Activated CD8-positive, alpha-beta memory T cell treated with anti-CD3 and anti-CD28 coated beads for 1 hour (primary cell): ENCODE measurements at places on chromosomes 5 and 9.

DNA sequence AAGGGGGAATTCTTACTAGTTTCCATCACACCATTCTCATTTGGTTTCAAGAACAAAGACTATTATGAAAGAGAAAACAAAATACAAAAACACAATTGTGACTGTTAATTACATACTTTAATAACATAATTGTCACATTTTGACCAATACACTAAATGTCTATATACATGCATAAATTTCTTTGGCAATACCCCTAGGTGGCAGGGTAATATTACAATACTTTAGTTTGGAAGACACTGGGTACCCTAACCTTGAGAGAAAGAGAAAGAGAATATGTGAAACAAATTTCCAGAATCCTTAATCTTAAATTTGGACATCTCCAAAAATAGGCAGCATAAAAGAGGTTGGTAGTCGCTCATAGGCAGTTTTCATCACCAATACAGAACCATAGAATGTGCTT, 619.6 kb upstream of the ADAMTS16 start:
- no peak for DNase-seq

- DNase-seq = peak; percentile 52
Measured at GRCh38 chr9:92140074-92140753, 25.0 kb upstream of the SPTLC1 start.

DNA sequence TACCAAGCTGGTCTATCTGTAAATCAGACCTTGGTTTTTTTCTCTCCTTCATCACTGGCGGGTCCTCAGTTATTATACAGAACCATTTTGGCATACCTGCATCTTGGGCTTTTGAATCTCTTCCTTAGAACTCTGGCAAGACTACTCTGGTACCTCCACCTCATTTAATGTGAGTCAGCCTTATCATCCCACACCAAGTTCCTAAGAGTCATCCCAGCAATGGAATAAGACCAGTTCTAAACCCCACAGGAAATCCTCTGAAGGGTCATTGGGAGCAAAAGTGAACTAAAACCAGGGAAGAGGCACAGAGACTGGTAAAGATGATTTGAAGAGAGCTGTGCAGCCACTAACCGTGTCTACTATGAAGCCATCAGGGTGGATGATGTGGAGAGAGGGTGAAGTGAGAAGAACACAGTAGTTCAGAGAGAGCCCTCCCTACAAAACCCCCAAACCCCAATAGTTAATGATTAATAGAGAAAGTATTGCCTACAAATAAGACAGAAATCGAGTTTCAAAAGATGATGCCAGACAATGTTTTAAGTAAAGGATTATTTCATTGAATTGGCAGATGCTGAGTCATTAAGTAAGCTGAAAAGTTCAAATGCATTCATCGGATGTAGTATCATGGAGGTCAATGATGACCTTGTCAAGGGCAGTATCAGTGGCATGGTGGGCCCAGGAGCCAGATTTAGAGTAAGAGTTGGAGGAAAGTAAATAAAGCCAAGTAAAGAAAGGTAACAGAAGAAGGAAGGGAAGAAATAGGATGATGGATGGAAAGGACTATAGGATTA, 85.4 kb downstream of the PCSK1 start:
- DNase-seq = no peak

DNA sequence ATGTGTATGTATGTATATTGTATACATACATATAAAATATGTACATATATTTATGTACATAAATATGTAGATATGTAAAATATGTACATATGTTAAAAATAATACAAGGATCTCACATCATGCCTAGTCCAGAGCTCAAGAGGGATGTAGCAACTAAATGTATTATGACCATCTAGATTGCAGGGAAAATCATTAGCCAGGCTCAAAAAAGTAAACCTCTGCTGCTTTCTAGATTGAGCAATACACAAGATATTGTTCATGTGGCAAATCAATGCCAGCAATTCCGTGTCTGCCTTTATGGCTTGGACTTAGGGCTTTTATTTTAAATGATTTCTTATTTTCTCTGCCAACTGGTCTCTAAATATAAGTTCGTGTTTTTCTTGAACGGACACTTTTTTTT, 65.2 kb downstream of the RAI14 start:
- DNase-seq = no peak

DNA sequence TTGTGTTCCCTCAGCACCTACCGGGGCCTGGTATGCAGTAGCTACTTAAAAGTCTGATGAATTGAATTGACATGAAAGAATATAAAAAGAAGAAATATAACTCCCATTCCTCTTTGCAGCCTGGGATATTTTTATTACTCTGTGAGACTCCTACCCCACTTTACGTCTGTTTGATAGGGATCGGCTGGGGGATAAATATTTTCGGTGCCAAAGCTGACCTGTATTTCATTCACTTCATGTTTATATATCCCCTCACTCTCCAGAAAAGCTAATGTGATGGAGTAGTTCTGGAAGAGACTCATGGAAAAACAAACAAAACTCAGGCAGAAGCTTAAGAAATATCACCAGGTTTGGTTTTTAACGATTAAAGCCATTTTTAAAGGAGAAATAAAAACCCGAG, 108.2 kb upstream of the TBC1D2 start:
- DNase-seq = no peak

DNA sequence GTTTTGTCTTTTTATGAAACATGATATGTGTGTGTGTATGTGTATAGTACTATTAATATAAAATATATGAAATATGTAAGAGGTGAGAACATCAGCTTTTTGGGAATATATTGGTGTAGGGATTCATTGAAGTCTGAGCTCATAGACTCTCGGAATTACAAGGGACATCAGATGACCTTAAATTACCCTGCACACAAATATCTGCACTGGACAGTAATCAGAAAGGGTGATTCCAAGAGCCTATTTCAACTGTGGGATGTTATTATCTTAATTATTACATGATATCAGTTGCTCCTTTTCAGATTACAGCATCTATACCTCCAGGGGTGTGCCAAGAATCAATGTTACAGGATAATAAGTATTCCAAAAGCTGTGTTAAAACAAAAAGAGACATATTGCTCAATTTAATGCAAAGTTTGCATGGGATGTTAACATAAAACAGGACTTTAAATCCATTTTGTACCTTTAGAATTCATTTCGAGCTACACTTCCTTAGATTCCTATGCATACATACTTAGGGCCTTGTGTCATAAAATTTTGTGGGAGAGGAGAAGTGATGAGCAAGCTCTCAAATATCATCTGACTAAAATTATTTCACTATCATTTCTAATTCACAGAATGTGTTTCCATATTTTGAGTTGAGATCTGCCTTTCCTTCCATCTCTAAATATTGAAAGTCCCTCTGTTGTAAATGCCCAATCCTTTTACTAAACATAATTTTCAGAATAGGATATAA, 365.2 kb downstream of the BRINP1 start:
- no peak for DNase-seq

GRCh38 chr9:129285979-129286772, 108.1 kb upstream of the IER5L start:
- DNase-seq = no peak

- DNase-seq = no peak
Measured at GRCh38 chr5:116605310-116606070, 30.9 kb upstream of the SEMA6A start.

- no peak for DNase-seq
Measured at GRCh38 chr5:132426525-132427138, 57.1 kb downstream of the SLC22A5 start.

- no peak for DNase-seq
Measured at GRCh38 chr9:107948086-107948485, 458.5 kb upstream of the KLF4 start.

DNA sequence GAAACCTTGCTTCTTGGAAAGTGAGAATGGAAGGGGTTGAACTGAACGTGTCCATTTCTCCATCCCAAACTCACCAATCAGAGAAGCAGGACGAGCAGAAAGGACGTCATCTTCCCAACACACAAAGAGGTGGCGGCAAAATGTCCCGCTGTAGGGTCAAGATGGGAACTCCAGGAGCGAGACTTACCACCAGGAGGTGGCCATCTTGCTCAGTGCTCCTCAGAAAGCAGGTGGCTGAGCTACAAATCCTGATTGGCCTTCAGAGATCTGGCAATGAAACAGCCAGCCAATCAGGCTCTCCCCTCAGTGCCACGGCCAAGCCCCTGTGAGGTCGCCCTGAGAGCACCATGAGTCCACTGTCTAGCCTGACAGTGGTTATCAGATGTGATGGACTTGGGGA, 259.0 kb downstream of the NDUFS4 start:
- no peak for DNase-seq

GRCh38 chr5:75885849-75886596, 168.8 kb upstream of the POC5 start:
- no peak for DNase-seq

DNA sequence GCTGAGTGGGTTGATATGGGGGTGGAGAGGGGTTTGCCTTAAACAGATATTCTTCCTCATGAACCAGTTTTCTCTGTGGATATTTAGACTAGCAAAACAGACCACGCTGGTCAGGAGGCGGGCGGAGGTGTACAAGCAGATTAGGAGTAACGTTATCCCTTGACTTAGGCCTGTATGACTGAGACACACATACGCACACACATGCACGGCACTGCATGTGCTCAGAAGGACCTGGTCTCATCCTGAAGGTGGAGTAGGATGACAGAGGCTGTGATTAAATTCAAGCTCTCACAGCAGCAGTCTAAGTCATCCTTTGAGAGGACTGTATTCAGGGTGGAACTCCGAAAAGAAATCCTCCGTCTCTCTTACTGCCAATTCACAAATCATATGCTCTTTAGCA, 209.7 kb downstream of the DIRAS2 start:
- DNase-seq = no peak

DNA sequence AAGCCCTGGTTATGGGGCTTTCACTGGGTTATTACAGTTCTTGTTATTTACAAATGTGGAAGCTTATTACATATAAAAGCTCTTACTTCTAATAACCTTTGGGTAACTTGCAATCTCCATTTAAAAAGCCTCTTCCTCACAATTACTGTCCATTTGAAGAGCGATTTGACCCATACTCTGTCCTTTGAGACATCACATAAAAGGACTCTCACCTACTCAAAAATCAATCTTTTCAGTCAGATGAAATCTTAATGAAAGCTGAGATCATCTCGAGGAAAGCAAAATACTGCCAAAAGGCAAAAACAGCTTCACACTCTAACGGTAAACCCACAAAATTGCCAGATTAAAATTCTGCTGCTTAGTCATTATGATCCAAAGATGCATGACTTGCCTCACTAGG, 29.8 kb downstream of the ELAVL2 start:
- no peak for DNase-seq
